Left hindlimb (tissue), 1 donor: ENCODE measurements at places on chromosomes 2 and 18.

GRCh38 chr2:136154384-136154783, 36.4 kb upstream of the CXCR4 start:
- DNase-seq: no peak

DNA sequence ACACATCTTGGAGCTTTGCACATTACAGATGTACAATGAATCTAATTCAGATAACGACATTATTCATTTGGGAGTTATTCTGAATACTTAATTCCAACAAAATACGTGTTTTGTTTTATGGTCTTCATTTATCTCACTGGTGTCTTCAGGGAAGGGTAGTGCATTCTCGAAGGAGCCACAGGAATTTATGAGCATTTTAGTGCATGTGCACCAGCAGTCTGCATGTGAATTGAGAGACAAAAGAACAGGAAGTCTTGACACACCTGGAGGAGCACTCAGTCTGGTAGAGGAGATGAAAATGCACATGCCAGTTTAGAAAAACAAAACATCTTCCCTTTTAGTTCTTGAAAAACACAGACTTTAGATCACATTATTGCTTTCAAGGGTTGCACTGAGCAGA, 228.7 kb downstream of the LRATD1 start:
- no peak for DNase-seq

- no peak for DNase-seq
Measured at GRCh38 chr18:77148289-77148688, 15.7 kb upstream of the MBP start.

DNA sequence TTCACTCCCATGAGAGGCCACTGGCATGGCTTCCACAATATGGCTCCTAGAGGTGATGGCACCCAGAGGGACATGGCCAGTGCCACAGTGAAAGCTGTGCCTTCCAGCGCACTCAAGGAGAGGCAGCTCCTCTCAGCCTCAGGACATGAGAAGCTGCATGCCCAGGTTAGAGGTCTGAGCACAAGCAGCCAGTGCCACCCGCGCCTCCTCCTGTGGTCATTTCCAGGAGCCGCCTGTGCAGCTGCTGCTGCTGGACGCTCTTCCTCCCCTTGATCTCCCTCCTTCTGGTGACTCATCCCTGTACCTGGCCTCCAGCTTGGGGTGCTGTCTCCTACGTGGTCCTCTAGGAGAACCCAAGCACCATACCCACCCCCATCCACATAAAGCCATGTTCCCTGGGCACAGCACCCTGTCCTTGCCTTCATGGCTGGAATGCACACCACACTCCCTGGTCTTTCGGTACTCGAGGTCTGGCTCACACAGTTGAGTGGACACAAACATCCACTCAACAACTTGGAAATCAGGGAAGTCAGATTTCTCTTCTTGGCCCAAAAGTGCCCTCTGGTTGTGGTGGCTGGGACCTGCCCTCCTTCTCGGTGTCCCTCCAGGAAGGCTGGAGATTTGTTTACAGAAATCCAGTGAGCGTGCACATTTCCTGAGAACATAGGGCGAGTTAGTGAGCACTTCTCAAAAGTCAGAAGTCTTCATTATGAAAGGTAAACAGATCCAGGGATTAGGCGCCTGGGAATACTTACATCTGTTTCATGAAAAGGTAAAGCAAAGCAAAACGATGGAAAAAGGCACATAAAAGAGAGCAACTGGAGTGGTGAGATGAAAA, 96.7 kb downstream of the EIPR1 start:
- no peak for DNase-seq
